ENCODE measurements at places on chromosomes 5 and 9.
A peak's percentile ranks its signal among the peaks of the same experiment; 100 is the strongest.

DNA sequence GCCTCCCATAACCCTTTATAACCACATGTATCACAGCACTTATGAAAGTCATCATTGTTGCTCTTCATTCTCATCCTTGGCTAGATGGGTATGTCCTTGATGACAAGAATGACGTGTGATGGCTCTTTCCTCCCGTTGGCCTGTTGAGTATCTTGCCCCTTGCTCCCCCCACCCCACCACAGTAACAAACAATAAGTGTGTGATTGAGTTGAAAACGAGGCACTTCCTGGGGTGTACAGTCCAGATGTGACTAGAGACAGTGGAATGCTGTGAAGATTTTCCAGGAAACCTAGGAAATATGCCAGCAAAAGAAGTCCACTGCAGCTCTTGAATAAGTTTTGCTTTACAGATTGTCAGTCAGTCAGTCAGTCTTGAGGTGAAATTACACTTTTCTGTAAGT is 262.5 kb downstream of the ELAVL2 start:
- DNase-seq: no peak

- DNase-seq: no peak
These were observed 143.6 kb downstream of the BOD1 start for GRCh38 chr5:173472784-173473278.

DNA sequence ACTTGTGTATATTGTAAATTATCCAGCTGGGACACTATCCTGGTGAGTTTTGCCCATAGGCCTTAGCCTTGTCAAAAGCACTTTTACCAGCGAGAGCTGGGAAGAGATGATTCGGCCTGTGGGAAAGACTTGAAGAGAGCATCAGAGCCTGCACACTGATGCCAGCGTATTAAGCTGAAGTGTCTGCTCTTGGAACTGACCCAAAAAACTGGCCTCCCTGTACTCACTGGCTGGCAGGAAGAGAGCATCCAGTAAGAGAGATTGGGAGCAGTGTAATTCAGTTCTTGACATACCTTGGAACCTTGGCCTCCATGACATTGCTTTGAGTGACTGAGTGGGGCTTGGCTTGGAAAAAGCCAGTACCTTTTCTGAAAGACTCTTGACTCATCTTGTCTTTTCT is 73.7 kb downstream of the ZNF462 start:
- DNase-seq: no peak

DNA sequence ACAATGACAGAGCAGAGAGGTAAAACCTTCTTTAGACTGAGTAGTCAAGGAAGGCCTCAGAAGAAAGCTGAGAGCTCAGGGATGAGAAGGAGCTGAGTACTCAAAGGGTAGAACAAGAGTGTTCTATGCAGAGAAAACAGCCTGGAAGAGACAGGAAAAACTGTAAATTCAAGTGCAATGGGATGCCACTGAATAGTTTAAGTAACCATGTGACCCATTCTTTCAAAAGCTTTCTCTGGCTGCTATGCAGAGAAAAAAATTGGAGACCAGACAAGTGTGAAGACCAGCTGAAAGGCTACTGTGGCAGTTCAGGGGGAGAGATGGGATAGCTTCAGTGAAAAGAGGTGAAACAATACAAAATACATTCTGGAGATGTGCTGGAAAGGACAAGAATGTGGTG is 61.3 kb upstream of the RNF38 start:
- DNase-seq: no peak

DNA sequence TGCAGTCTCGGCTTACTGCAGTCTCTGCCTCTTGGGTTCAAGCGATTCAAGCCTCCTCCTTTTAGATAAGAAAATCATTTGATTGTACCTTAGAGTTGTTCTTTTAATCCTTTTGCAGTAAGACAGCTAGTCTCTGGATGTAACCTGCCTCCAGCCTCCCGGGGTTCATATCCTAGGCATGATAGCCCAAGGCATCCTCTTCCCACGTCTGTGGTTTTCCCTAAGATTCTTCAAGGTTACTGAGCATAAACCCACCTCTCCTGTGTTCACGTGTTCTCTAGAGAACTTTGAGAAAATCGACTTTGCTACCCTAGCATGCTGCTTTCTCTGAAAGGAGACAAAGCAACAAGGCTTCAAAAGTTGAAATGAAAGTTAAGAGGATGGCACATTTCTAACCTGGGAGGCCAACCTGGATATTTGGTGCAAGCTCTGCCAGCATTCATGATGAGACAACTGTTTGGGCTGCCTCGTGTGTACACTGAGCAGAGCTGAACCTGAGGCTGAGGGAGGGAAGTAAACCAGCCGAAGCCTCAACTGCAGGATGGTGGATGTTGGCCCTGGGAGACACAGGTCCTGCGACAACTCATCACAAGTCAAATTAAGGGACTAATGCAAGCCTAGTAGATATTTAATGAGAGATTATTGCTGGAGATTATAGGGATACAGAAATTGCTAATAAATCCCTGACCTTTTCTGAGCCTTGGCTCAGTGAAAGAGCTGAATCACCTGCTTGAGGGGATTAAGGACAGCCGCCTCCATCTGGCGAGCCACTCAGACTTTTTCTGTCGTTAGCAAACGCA is 261.8 kb downstream of the ARHGAP26 start:
- no peak for DNase-seq

DNA sequence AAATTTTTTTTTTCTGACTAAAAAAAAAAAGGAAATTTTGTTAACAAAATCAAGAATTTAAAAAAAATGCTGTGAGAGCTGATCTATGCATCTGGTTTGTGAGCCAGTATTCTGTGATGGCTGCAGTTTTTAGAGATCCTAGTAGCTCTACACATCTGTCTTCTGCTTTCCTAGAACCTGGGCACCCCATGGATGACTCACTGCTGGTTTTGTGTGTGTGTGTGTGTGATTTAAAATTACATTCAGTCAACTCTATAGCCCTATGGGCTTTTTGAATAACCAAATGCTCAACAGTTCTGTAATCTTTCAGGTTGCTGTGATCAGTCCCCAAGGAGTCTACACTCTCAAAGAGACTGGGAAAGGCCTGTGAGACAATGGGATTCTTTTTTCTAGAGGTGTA is 2.5 kb upstream of the PSMD5 start:
- peak; percentile 46 for DNase-seq

- no peak for DNase-seq
These were observed 69.8 kb upstream of the BASP1 start for GRCh38 chr5:17147617-17148016.

- DNase-seq: no peak
These were observed 7.6 kb upstream of the AHRR start for GRCh38 chr5:313806-314376.

DNA sequence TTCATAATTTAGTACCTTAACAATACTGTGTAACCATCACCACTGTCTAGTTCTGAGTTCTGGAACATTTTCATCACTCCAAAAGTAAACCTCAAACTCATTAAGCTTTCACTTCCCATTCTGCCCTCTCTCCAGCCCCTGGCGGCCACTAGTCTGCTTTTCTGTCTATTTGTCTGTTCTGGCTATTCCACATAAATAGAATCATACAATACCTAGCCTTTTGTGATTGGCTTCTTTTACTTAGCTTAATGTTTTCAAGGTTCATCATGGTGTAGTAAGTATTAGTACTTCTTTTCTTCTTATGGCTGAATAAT is 138.7 kb downstream of the RAPGEF6 start:
- no peak for DNase-seq

DNA sequence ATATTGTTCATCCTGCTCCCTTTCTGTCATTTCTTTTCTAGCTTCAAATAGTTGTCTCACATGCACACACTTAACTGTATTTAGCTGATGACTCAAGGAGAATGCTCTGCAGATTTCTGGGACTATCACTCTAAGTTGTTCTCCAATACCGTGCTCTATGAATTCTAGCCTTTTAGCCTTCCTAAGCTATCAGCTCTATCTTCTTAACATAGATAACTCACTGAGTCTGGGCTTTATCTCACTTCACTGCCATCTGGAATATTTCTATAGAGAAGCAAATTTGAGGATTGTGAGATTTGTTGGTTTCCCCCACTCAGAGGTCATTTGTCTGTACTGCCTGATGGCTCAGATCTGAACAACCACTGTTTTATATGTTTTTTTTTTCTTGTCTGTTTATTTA is 369.7 kb downstream of the TUSC1 start:
- DNase-seq: no peak

DNA sequence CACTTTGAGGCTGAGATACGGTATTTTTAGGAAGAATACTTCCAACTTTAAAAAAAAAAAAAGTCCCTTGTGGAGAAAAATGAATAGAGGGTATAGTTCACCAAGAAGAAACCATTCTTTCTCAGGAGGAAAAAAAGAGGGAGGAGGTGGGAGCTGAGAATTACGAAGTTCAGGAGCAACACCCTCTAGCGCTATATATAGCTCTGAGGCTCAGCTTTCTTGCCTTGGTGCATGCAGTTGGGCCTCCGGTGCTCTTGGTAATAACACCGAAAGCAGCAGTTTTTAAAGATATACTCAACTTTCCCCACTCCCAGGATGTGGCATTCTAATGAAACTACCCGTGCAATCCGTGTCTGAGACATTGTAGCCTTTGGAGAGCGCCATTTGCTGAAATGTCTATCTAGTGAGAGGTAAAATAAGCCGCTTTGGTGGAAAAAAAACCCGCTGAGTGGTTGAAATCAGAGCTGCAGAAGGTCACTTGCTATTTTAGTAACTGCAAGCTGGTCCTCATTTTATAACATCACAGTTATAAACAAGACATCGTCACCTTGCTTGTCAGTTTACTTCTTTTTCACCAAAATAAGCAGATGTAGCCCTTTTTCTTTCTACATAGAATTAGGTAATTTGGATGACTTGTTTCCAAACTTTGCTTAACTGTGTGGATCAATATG is 156.4 kb downstream of the RORB start:
- no peak for DNase-seq

GRCh38 chr5:82513738-82514137 is 235.6 kb upstream of the RPS23 start:
- no peak for DNase-seq

GRCh38 chr5:177555228-177555627 is 865 bp upstream of the FAM193B start:
- DNase-seq: no peak

- no peak for DNase-seq
These were observed 216.5 kb downstream of the PDZD2 start for GRCh38 chr5:31855134-31856040.

- DNase-seq: no peak
These were observed 148.7 kb upstream of the RANBP3L start for GRCh38 chr5:36450229-36451014.

DNA sequence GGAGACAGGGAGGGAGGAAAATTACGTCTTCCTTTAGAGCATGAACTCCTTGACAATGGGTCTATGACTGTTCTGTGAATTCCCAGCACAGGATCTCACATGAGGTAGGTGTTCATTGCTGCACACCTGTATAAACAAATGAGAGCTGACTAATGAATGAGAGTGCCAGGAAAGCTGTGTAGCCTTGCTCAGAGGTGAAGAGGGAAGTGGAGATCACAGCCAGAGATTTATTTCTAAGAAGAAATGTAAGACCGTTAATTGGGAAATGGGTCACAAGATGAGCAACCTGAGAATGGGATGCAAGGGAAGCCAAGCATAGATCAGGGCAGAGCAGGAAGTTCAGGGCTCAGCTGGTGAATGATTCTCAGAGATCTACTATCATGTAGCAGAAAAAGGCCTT is 295.1 kb downstream of the CDK5RAP2 start:
- DNase-seq: no peak

- no peak for DNase-seq
These were observed 130.9 kb upstream of the CHD1 start for GRCh38 chr5:99059685-99060084.

DNA sequence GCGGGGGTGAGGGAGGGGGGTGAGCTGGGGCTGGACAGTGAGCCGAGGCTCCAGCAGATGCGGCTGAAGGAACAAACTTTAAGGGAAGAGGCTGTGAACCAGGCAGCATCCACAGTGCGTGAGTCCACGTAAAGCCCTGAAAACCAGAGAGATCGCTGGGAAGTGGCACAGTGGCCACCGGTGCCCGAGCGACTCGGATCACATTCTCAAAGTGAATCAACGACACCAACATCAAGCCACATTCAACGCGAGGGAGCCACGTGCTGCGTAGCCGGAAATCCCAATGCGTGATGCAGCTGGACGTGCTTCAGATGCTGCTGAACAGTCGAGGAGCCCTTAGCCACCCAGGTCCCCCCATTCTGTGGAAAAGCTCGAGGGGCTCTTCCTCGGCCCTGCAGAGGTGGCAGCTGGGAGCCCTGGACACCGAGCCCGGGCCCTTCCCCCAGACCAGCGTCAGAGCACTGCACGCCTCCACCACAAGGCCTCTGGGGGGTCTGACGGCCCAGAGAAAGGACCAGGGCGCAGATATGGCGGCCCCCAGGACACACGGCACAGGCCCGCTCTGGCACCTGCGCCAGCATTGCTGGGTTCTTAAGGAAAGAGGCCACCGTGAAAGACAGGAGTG is 53.7 kb upstream of the EXOC3 start:
- no peak for DNase-seq

DNA sequence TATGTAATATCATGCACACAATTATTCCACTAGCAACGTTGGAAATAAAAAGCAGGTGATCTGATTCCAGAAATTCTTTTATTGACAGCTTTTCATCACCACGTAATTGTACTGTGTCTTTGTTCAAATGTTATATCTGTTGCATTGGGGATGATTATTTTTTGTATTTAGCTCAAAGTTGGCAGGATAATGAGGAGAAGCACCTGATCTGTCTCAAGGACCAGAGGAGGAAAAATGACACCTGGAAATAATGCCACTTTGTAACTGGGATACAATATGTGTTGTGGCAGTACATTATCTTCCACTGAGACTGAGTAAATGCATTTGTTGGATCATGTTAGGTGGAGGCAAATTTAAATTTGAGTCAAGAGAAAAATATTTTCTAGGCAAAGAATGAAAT is 1298.8 kb upstream of the CDH6 start:
- no peak for DNase-seq

DNA sequence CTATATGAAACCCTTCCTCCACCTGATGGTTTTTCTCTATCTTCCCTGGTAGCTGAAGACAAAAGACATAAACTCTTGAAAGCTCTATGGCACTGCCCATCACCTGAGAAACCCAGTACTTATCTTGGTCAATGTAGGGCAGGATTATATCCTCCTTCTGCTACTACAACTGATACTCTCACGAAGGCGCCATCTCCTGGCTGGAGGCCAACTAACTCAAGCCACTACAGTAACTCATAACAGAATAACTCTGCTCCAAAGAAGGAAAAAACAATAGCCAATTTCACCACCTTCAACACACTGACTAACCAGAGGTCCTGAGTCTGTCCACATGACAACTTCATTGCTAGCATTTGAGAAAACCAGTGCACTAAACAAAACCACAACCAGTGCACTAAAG is 409.2 kb downstream of the CETN3 start:
- no peak for DNase-seq

GRCh38 chr5:5327126-5327525 is 95.4 kb upstream of the ICE1 start:
- DNase-seq: no peak

DNA sequence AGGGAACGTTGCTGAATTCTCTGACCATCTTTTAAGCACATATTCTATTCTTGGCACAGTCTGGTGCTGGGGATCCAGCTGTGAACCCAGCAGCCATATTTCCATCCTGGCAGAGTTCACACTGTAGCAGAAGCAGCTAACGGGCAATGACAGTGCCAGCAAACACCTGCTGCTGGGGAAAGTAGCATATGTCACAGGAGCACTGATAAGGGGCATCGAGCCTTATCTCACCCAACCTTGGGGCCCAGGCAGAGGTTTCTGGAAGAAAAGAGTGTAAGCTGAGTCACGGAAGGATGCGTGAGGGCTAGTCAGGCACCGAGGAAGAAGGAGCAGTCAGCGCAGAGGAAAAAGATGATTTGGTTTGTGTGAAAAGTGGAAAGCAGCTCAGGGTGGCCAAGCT is 1.1 kb downstream of the NDOR1 start:
- DNase-seq: no peak

All from stimulated activated CD4-positive, alpha-beta T cell treated with anti-CD3 and anti-CD28 coated beads, TNF-alpha, amount 100 ng/mL, for 24 hours (primary cell).